ENCODE measurements at places on chromosomes 7 and 10. TPM values are rescaled to one million over a fixed set of nuclear protein-coding genes. Genes with fewer than 3 reads are reported as not detected.

The ATP6V0A4 gene
- not detected for total RNA-seq

The MYH16 gene
- total RNA-seq: not detected

GRCh38 chr10:28382525-28383269, 79.8 kb upstream of the MPP7 start:
- H3K4me3 ChIP-seq: no peak overlapping the region
- peaks cover 16% of the 10 kb centered on the region for H3K27me3 ChIP-seq
- no peaks in the 10 kb centered on the region for H3K36me3 ChIP-seq
- no peak overlapping the region for H3K27ac ChIP-seq
- DNase-seq: no peak

DNA sequence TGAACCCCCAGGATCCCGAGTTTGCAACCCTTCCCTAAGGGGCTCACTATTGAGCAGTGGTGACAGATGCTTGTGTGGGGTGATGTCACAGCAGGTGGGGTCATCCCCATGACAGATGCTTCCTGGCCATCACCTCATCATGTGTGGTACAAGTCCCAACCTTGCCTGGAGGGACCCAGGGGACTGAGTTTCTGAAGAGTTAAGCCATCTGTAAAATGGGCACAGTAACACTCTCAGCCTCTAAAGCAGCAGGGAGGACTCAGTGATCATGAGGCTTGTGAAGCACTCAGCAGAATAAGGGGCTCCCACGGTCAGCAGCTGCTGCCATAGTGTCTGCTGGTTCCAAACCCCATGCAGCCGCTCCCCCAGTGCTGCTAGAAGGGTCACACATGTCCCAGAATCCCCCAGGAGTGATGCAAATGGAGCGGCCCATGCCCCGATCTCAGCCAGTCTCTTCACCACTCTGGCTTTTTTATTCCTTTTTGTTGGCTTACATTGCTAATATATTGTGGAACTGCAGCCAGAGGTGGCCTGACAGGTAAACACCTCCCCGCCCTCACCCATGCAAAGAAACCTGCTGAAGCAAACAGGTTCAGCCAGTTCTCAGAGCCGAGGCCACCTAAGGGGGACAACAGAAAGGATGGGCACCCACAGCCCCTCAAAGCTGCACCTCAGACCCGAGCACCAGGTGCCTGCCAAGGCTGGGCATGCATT, 102.1 kb upstream of the PDGFA start:
- no peaks in the 10 kb centered on the region for H3K27me3 ChIP-seq
- H3K27ac ChIP-seq: no peak overlapping the region
- H3K4me1 ChIP-seq: peaks cover 29% of the 10 kb centered on the region
- H3K4me3 ChIP-seq: no peak overlapping the region
- DNase-seq: no peak

- no peaks in the 10 kb centered on the region for H3K36me3 ChIP-seq
- no peak overlapping the region for H3K4me3 ChIP-seq
- peaks cover 17% of the 10 kb centered on the region for H3K27me3 ChIP-seq
- DNase-seq: no peak
These were observed 5.3 kb downstream of the CPXM2 start for GRCh38 chr10:123886292-123886691.

GRCh38 chr7:50185951-50186682, 93.1 kb upstream of the ZPBP start:
- peaks cover 2% of the 10 kb centered on the region for H3K27me3 ChIP-seq
- H3K4me3 ChIP-seq: no peak overlapping the region
- DNase-seq: no peak
- peaks cover 1% of the 10 kb centered on the region for H3K36me3 ChIP-seq

DNA sequence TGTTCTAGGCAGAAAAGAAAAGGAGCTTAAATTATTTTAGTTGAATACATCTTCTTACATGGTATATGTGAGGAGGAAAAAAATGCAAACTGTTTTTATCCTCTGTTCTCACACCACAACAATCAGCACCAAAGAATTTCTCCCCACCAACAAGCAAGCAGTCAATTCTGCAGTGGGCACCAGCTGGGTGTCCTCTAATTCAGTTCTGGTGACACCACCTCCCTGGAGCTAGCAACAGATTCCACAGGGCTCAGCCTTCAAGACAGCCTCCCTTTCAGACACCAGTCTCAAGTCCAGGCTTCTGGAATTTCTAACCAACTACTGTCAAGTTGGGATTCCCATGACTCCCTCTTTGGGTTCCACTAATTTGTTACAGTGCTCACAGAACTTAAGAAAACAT, 490.2 kb upstream of the IGFBP3 start:
- H3K27ac ChIP-seq: no peak overlapping the region
- H3K4me1 ChIP-seq: no peaks in the 10 kb centered on the region
- no peaks in the 10 kb centered on the region for H3K27me3 ChIP-seq
- H3K36me3 ChIP-seq: no peaks in the 10 kb centered on the region
- DNase-seq: no peak
- H3K4me3 ChIP-seq: no peak overlapping the region

GRCh38 chr10:88116971-88117626, 253.7 kb downstream of the PTEN start:
- H3K36me3 ChIP-seq: no peaks in the 10 kb centered on the region
- H3K27me3 ChIP-seq: peaks cover 2% of the 10 kb centered on the region
- DNase-seq: peak; percentile 64
- no peak overlapping the region for H3K4me3 ChIP-seq
- peaks cover 23% of the 10 kb centered on the region for H3K4me1 ChIP-seq
- H3K27ac ChIP-seq: no peak overlapping the region

All from activated CD4-positive, alpha-beta T cell treated with anti-CD3 and anti-CD28 coated beads, Interleukin-2, amount 10 ng/mL, durations not matched to agents 24 days and 14 days (primary cell).